ENCODE measurements at places on chromosomes 3 and 15.

DNA sequence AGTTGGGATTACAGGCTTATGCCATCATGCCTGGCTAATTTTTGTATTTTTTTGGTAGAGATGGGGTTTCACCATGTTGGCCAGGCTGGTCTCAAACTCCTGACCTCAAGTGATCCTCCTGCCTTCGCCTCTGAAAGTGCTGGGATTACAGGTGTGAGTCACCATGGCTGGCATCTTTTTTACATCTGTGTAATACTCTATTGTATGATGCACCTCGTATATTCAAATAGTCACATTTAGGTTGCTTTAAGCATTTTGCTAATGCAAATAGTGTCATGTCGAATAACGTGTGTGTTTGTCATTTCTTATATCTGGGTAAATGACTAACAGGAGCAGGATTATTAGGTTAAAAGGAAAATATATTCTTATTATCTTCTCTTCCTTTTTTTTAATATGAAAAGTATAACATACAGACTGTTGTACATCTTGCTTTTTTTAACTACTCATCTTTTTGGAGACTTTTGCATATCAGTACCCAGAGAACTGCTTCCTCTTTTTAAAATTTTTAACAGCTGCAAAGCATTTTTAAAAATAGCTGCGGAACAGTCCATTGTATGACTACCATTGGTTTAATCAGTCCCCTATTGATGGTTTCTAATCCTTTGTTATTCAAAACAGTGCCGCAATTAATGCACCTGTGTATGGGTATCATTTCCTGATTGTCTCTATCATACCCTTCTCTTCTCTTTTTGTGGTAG lies 13.4 kb downstream of the SCAMP5 start:
- no peak for DNase-seq

DNA sequence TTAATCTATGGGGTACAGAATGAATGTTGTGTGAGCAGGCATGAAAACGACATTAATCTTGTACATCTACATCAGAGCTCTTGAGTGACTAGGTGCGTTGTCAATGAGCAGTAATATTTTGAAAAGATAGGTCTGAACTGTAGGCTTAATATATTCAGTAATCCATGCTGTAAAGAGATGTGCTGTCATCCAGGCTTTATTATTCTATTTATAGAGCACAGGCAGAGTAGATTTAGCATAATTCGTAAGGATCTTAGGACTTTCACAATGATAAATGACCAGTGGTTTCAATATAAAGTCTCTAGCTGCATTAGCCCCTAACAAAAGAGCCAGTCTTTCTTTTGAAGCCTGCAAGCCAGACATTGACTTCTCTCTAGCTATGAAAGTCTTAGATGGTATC lies 43.0 kb downstream of the NLGN1 start:
- DNase-seq: no peak

DNA sequence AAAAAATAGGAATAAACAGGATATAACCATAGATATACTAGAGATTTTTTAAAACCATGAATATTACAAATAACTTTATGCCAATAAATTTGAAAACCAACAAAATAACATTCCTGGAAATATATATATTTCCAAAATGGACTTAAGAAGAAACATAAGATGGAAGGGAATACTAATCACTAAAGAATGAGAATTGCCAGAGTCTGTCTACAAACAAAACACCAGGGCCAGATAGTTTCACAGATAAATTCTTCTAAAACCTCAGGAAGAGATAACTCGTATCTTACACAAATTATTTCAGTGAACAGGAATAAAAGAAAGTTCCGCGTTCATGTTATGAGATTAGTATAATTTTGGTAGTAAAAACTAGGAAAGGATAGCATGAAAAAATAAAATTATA lies 107.3 kb downstream of the HERC1 start:
- DNase-seq: no peak

DNA sequence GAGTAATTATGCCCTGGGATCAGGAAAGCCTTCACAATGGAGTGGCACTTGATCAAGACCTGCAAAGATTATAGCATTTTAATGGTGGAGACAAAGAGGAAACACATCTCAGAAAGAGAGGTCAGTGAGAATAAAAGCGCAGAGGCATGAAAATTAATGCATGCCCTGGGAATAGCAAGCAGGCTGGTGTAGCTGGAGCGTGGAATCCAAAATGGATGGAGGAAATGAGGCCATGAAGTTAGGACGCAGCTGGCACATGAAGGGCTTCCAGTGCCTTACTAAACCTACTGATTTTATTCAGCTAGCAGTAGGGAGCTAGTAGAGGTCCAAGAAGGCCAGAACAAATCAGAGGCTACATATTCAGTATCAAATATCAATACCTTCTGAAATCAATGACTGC lies 38.1 kb downstream of the TMEM212 start:
- DNase-seq: no peak

- DNase-seq: peak; percentile 92
Observed at GRCh38 chr15:50828610-50829206, 63.2 kb upstream of the SPPL2A start.

GRCh38 chr3:110165370-110165743 lies 828.0 kb upstream of the DPPA4 start:
- DNase-seq: no peak

DNA sequence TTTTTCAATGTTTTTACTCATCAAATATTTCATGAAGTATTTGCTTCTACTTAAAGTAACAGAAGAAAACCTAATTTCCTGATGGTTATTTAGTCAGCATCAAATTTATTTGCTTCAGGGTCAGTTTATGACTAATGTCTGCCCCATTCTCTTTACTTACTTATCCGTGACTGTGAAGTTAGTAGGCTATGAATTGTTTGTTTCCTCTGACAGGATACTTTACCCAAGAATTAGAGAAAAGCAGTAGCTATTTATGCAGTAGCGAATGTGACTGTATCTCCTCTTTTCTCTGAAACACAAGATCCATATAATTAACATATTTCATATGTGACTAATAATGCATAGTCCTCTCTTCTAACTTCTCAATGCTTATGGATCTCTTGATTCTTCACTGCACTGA lies 329.9 kb upstream of the ROBO1 start:
- DNase-seq: no peak

DNA sequence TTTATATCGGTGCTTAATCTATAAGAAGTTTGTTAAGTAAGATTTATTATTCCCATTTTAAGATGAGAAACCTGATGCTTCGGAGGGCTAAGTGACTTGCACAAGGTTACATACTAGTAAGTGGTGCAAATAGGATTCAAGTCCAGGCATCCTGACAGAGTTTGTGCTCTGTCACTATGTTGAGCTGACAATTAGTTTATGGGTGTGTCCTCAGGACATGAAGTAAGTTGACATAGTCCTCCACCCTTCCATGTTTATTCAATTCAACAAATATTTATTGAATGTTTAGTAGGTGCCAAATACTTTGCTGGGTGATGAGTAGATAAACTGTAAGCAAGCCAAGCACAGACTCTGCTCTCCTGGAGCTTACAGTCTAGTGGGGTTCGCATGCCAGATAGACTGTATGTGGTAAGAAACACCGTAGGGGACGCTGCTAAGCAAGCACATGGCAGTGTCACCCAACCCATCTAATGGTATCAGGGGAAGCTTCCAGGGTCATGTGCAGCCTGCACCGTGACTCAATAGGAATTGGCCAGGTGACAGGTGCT lies 342.7 kb upstream of the SATB1 start:
- DNase-seq: no peak

GRCh38 chr15:72358650-72359171 lies 17.1 kb downstream of the HEXA start:
- peak; percentile 86 for DNase-seq

DNA sequence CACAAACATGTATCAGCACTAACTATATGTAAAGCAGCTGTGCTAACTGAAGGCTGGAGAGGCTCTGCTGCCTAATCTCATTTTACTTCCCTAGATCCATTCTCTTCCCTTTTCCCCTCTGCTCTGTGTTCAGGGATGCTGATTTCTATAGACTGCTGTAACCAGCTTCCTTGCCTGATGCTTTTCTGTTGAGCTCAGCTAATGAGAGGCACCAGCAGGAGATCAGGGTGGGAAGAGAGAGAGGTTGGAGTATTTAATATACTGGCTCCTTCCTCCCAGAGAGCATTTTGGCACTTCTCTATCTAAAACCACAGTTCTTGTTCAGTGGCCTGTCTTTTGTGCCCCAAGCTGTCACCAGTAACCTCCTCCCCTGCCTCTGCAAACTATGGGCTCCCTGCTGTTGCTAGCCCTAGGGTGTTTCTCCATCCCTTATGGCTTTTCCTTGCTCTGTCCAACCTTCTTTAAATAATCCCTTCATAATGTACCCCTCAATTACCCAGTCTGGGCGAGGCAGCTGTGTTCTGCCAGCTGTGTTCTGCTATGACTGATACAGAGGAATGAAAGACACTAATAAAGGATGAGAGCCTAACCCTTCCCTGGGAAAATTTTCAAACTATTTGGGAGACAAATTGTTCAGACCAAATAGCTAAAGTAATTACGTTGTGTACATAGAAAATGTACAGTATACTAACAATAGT lies 69.5 kb downstream of the CADPS start:
- DNase-seq: no peak

DNA sequence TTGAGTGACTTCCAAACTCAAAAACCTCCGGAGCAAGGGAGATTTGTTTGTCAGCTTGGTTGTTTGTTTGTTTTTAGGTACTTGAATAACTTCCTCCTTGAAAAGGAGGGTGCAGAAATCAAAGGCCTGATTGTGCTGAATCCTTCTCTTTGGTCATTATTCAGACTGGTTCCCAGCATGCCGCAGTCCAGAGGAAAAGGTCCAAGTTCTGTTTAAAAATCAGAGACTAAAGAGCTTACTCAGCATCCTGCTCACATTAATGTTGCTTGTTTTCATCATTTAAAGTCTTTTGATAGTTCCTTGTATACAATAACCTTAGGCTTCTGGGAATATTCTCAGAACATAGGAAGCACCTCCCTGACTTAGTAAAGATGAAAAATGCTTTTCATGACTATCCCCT lies 982 bp upstream of the SCG3 start:
- DNase-seq: no peak

GRCh38 chr15:100879061-100879463 lies 569 bp upstream of the ALDH1A3 start:
- no peak for DNase-seq

DNA sequence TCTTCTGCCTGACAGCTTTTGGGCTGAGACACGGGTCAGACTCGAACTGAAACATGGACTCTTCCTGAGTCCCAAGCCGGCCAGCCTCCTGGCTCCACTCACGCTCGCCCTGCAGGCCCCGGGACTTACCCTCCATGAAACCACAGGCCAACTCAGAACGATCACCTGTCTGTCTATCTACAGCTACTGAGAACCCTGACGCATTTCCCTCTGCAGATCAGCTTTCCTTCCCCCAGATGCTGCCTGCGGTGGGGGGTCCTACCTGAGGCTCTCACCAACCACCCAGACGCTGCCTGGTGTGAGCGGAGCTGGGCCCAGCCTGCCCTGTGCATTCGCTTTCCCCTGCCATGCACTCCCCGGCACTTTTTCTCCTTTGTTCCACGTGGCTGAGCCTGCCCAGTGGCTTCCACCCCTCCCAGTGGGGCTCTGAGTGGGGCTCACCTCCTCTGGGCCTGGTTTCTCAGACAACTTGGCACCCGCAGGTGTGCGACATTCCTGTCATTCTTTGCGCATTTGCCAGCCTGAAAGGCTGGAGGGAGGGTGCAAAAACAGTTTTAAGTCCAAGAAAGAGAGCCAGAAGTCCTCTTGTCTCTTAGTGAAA lies 60.2 kb downstream of the PLXNA1 start:
- peak; percentile 35 for DNase-seq

- peak; percentile 8 for DNase-seq
Observed at GRCh38 chr15:81504170-81504905, 130.3 kb upstream of the TMC3 start.

GRCh38 chr3:87167628-87168456 lies 59.3 kb upstream of the CHMP2B start:
- DNase-seq: peak; percentile 70

- DNase-seq: peak; percentile 32
Observed at GRCh38 chr3:149585401-149585726, 72.5 kb downstream of the WWTR1 start.

DNA sequence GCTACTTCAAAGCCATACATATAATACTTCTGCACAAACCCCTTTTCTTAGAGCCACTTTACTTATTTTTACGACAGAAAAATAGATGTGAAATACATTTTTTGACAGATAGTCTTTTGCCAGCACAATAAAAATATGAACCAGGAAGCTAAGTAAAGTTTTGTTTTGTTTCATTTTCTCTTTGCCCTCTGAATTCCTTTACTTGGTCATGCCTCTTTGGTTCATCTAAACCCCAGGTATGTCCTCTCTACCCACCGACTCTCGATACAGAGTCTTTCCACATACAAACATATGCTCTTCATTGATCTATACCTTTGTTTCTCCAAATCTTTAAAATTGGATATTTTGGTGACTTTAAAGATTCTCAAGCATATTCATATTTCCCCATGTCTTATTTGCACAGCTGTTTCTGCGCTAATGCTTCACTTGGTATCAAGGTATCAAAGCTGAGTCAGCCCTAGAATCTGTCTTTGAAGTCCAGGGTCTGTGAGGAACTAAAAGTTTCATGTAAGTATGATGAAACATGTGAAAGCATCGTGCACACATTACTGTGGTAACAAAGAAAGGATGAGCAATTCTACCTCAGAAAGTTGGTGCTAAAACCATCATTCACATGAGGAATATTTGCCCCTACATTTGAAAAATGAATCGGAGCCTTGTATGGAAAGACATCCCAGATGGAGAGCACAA lies 845.4 kb downstream of the NAALADL2 start:
- DNase-seq: no peak

DNA sequence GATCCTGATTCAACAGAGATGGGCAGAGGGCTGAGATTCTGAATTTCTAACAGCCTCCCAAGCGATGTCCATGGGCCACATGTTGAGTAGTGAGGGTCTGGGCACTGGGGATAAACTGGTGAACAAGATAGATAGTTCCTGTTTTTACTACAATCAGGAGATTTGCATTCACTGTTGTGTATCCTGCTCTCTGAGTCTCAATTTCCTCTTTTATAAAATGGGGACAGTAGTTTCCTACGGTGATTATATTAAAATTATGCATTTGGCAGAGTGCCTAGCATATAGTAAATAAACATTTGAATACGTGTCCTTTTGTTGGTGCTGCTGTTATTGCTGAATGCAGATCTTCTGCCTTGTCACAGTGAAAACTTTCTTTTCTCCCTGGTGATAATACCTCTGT lies 102.5 kb downstream of the MYH15 start:
- DNase-seq: no peak

Measured in MCF 10A (cell line).